NCI-H187 treated with DMSO at 0.1 percent for 48 hours (cell line): ENCODE measurements at places on chromosomes 2 and 18.

DNA sequence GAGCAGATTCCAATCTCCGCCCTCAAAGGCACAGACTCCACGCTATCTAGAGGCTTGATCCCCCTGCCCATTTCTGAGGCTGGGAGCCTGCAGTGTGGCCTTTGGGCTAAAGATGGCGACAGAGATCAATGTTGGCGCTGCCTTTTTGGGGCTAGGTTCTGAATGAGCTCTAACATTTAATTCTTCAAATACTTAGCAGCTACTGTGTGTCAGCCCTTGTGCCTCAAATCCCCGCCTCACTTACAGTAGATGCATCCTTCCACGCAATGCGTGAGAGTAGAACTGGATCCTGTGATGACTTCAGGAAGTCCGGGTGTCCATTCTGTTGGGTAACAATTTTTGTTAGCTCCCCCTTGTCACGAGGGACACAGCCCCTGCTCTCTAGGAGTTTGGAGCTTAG lies 12.4 kb downstream of the IL1F10 start:
- DNase-seq, result no peak

DNA sequence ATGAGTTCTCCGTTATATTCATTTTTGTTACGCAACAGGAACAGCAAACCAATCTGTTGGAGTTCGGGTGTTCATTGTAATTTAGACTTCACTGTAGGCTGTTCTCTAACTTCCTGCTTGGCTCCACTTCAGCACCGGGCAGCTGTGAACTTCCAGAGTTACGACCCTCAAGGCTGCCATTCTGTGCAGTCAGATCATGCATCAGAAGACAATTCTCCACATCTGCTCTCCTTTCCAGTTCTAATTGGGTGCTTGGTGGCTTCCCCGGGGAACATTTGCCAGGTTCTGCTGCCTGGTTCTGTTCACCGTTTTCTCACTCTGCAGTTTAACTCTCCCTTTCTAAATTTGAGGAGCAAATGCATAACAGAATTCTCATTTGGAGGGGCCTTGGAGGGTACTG lies 237.7 kb downstream of the NYAP2 start:
- no peak for DNase-seq

- no peak for DNase-seq
Measured at GRCh38 chr2:96680561-96681141, 38.1 kb downstream of the FER1L5 start.

- no peak for DNase-seq
Measured at GRCh38 chr2:109419171-109419756, 194.5 kb downstream of the SEPTIN10 start.

DNA sequence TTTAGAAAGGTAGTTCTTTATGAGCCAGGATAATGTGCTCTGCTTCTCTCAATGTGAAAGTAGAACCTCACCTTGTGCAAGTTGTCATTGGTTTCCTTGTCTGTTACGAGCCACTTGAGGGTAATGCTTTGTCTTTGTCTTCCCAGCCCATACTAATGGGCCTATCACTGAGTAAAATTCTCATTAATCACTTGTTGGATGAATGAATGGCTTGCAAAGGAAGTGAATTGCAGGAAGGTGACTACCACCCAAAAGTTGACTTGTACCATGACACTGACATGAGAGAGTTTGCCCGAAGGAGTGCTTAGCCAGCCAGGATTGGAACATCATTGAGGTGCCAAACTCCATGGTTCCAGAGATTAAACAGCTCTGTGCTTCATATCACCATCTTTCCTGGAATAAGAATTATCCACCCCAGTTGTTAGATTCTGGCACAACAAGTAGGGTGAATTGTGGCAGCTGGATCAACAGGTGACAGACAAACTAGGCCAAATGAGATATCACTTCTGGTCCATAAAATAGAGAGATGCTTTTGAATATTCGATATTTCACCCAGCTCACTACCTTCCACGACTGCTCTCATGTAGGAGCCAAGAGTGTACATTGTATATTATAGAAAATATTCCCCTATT lies 20.5 kb upstream of the CD28 start:
- DNase-seq, result no peak

DNA sequence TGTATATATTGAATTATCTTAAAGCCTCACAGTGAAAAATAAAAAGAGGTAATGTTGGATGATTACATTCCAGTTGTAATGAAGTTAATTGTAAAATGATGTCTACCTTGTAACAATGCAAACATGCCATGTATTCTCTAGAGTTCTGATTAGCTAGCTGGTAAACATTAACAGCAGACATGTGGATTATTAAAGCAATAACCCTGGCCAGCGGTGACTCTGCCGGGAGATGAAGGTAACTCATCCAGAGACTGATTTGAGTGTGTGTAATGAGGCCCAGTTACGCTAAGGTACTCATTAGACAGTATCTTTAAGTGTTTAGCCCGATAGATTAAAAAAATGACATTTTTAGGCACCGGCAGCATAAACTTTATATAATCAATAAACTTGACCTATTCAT lies 79.6 kb upstream of the REV1 start:
- DNase-seq, result no peak

- no peak for DNase-seq
Measured at GRCh38 chr2:121825003-121825950, 69.8 kb downstream of the TSN start.

DNA sequence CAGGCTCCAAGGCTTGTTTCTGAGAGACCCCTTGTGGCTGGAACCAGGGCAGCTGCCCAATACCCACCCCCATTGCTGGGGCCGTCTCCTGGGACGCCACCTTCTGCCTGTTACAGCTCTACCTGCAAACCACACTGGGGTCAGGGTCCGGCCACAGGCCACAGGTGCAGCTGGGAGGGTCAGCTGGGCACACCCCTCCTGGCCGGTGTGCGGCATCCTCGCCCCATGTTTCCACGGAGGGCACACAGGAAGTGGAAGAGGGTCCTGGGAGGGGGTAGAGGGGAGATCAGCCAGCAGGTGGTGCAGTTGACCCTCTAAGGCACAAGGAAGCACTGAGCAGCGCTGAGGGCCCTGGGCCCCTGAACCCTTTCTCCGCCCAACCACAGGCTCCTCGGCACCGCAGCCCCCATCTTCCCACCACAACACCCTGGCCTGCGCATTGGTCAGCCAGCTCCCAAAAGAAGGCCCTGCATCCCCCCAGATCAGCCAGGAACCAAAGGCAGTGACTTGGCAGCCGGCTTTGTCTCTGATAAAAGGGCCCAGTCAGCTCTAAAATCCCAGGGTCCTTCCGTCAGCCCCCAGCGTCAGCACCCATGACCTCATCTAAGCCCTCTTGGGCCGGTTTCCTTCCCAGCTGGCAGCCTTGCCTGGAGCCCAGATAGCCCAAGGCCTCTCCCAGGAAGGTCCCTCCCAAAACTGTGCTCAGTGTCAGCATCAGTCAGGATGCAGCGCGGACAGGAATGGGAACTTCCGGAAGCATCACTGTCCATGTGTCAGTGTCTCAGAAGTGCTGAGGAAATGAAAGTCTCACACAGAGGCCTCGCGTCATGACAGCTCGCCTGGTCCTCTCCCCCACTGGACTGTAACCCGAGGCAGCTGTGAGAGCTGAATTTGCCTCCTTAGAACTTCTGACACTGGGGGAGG lies 1.7 kb downstream of the ERFE start:
- no peak for DNase-seq

- DNase-seq, result no peak
Measured at GRCh38 chr18:75654386-75654785, 226.9 kb upstream of the SMIM21 start.

DNA sequence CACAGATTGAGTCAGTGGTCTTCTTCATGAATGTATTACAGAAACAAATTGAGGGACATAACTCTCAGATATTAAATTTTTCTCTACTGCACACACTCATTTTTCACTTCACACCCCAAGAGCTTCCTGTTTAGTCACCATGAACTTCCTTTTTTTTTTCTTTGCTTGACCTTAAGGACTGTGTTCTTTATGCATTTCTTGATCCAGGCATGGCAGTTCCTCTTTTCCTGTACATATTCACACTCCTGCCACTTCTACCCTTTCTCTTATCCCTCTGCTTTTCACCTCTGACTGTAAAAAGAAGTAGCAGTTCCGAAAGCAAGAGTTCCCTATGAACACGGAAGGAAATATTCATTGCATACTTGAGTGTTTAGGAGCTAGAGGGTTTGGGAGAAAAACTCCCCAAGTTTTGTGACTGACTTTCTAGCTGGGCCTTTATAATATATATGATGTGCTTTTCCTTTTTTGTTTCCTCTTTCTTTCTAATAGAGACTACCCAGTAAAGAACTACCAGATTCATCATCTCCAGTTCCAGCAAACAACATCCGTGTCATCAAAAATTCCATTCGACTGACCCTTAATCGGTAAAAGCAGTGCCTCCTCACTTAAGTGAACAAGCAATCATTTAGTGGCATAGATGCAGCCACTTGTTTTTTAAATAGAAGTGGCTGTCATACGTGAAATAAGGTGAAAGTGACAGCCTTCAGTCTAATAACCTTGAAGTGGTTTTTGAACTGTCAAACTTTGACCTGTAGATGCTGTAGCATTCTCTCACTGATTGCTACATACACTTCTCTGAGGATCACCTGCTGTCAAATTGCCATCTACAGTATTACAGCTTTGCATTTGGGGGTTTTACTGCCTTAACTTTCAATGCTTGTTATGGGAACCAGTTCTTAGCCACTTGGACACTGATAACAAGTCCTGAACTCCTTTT lies 40.8 kb downstream of the PAPOLG start:
- DNase-seq, result no peak

- no peak for DNase-seq
Measured at GRCh38 chr18:52283927-52284326, 56.1 kb upstream of the DCC start.

DNA sequence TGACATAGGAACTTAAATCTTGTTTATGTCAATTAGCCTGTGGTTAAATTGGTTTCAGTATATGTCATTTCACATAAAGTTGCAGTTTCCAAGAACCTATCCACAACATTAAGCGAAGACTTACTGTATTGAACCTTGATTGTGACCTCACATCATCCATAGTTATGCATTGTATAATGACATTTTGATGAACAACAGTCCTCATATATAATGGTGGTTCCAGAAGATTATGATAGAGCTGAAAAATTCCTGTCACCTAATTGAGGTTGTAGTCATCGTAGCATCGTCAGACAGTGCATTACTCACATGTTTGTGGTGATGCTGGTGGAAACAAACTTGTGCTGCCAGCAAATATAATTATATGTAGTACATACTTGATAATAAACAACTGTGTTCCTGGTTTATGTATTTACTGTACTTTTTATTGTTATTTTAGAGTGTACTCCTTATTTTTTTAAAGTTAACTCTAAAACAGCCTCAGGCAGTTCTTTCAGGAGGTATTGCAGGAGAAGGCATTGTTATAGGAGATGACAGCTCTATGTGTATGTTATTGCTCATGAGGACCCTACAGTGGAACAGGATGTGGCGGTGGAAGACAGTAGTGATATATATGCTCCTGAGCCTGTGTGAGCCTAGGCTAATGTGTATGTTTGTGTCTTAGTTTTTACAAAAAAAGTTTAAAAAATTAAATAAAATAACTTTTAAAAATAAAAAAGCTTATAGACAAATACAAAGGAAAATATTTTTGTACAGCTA lies 56.6 kb downstream of the UBE2E3 start:
- DNase-seq, result no peak

GRCh38 chr2:17918789-17919188 lies 40.3 kb downstream of the KCNS3 start:
- DNase-seq, result no peak

DNA sequence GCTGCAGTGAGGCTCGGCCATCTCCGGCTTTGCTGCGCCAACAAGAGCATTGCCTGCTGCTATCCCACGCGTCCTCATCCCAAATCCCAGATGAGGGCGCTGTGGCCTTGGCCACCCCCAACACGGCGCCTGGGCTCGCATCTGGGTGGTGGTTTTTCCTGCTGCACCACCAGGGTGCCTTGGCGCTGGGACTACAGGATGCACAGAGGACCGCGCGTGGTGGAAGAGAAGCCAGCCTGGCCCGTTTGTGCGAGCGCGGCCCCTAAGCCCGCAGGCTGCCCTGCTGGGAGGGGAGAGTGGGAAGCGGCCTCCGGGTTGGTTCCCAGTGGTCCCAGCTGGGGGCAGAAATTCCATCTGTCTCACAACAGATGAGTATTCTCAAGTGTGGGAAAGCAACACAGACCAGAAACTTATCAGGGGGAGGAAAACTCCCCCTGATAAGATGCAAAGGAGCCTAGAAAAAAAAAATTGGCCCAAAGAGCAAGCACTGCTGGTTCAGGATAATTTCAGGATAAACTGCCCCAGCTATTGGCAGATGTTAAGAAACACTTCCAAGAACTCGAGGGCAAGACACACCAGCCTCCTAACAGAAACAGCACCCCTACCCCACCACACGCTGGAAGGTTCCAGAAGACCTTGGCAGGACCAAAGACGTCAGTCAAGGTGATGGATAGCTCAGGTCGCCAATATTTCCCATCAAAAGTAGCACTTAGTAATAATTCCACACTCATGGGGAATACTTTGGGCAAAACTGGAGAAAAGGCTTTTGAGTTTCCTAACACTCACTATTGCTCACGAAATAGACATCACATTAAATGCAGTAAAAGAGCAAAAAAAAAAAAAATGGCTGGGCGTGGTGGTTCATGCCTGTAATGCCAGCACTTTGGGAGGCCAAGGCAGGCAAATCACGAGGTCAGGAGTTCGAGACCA lies 152.1 kb downstream of the PXDN start:
- no peak for DNase-seq

- no peak for DNase-seq
Measured at GRCh38 chr2:196463706-196464105, 175.8 kb upstream of the CCDC150 start.

GRCh38 chr2:236872981-236873380 lies 212.7 kb upstream of the COPS8 start:
- DNase-seq, result no peak

DNA sequence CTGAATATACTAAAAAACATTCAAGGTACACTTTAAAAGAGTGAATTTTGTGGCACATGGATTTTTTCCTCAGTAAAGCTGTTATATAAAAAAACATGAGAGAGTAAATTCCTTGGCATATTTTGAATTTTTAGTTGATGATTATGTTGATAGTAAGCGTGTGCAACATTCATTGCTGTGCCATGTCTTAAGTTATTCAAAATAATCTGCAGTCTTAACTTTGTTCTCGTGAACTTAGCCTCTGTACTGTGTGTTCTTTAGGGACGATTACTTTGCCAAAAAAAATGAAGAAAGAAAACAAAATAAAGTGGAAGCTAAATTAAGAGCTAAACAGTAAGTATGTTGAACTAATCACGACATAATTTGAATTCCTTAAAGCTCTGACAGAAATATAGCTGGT lies 9.6 kb downstream of the SSB start:
- DNase-seq, result no peak

GRCh38 chr18:13290856-13291271 lies 72.3 kb downstream of the LDLRAD4 start:
- no peak for DNase-seq
